ENCODE measurements at places on chromosomes 7 and 10.
A peak's percentile ranks its signal among the peaks of the same experiment; 100 is the strongest.

DNA sequence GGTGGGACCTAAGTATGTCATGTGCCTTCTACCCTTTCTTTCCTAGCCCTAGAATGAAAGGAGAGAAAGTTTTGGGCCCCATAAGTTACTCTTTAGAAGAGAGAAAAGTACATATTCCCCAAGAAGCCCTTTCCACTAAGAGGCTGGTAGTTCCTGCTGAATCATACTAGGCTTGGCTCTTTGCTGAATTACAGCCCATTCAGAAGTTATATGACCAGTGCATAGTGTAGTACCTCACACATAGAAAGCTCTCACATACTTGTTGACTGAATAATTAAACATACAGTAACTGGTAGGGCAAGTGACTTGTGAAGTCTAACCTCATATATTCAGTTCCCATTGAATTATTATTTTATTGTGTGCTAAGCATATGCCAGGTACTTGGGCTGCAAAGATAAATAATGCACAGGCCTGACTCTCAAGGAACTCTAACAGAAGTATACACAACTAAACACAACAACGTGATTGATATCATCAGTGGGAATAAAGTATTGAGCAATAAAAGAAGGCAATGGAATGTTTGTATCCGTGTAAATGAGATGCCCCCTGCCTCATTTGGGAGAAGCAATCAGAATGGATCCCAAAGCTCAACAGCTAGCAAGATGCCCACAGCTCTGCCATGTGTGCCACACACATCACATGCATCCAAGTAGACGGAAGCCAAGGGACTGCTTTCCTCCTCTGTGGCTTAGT lies 38.9 kb upstream of the UBN2 start:
- DNase-seq = no peak

DNA sequence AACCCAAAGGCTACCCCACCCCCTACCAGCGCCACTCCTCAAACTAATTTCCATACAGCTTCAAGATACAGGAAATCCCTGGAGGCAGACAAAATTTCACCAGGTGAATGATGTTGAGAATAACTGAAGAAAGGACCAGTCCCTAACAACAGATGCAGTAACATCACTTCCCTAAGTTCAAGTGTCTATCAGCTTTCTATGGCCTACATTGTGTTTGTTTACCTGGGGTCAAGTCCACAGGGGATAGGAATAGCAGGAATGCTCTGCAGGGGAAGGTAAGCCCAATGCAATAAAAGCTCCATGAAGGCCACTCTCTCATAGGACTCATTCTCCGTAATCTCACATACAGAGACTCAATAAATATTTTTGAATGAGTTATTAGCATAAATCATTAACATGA lies 26.9 kb downstream of the FAM13C start:
- no peak for DNase-seq

- no peak for DNase-seq
Measured at GRCh38 chr7:107461938-107462533, 7.8 kb upstream of the GPR22 start.

DNA sequence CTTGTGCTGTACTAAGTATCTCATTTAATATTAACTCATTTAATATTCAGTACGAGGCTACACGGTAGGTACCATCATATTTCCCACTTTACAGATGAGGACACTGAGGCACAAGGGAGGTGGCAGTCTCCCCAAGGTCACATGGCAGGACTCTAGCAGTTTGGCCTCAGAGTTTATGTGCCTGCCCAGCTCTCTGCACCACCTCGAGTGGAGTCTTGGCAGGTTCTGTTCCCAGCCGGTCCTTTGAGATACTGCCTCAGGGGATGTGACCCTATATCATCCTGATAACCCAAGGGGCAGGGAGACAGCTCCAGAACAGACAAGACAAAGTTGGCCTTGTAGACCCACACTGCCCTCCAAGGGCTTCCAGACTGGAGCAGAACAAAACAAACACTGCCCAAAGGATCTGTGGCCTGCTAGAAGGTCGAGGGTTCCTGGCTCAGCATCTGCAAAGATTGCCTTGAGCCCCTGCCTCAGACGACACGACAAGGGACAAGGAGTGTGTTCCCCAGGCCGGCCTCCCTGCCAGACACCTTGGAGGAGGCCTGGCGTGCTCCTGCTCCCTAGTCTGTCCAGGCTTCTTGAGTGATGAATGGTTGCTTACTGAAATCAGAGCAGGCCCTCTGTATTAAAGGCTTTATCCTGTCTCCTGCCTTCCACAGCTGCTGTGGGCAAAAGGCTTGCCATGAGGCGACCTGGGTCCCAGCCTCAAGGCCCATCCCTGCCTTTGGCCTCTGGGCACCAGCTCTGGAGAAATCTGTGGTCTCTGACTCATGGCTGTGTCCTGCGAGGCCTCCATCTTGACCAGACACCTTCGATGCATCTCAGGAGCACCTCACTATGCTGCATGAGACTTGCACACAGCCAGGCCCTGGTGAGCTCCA lies 3.9 kb upstream of the PWWP2B start:
- no peak for DNase-seq

- DNase-seq = no peak
Measured at GRCh38 chr7:7705318-7705717, 13.1 kb downstream of the RPA3 start.

GRCh38 chr7:128390871-128391565 lies 18.8 kb downstream of the IMPDH1 start:
- peak; percentile 9 for DNase-seq

GRCh38 chr7:95772771-95773581 lies 622 bp downstream of the DYNC1I1 start:
- no peak for DNase-seq

DNA sequence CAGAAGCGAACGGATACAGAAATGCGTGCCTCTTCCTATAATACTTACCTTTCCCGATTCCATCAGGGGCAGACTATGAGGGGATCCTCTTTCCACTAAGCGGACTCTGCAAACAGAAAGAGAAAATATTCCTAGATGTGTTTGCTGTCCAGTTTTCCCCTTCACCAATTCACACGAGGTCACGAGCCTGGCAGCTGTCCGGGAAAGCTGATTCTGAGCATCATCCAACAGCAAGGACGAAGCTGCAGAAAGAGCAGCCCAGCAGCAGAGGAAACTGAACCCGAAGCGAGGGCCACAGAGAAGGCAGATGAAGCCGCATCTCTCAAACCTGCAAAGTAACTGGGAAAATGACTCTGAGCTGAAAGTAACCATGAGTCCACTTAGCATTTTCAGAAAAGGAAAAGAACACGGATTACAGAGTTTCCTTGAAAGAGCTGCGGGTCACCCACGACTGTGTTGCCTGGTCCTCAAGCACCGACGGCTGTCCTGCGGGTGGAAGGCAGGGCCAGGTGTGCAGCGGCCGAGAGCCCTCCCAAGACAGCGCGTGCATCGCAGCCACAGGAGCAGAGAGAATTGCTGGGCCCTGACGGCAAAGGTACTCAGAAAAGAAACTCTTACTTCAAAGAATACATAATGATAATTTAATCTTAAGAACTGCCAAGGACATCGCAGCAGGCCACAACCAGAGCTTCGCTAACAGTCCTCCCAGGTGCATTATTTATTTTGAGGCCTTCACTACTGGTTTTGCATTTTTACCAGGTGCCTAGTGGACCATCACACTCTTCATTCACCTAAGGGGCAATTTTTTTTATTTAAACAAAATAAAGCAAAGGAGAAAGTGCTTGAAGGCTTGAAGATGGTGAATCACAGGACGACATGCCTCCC lies 153.3 kb downstream of the ZMYND11 start:
- DNase-seq = no peak

Measured in AML-193 (cell line).